ENCODE measurements at places on chromosomes 12 and 14. TPM values are rescaled to one million over a fixed set of nuclear protein-coding genes. Genes with fewer than 3 reads are reported as not detected.

- H3K4me3 ChIP-seq = no peak overlapping the region
- no peaks in the 10 kb centered on the region for H3K27me3 ChIP-seq
- no peaks in the 10 kb centered on the region for H3K36me3 ChIP-seq
- H3K4me1 ChIP-seq = peaks cover 2% of the 10 kb centered on the region
- DNase-seq = no peak
Measured at GRCh38 chr12:12365931-12366431, 9.1 kb downstream of the BORCS5 start.

- peak overlapping the region; percentile 57 for H3K4me3 ChIP-seq
- H3K4me1 ChIP-seq = peaks cover 7% of the 10 kb centered on the region
- DNase-seq = no peak
- H3K27ac ChIP-seq = no peak overlapping the region
- H3K27me3 ChIP-seq = peaks cover 22% of the 10 kb centered on the region
Measured at GRCh38 chr14:73236157-73236556, 1.1 kb upstream of the PAPLN start.

DNA sequence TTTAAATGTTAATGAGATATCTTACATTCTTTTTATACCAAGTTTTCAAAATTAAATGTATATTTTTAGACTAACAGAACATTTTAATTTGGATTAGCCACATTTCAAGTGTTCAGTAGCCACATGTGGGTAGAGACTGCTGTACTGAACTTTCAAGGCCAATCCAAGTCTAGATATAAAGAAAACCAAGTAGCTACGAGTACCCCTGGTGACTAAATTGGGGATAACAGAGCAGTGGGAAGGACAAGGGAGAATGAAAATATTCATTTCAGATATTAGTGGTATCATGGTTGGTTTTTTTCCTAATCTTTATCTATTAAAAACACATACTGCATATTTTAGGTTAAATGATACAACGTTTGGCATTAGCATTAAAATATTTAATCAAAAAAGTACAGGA lies 69.4 kb upstream of the RHOJ start:
- no peaks in the 10 kb centered on the region for H3K36me3 ChIP-seq
- H3K27me3 ChIP-seq = no peaks in the 10 kb centered on the region
- no peak overlapping the region for H3K4me3 ChIP-seq
- DNase-seq = no peak

DNA sequence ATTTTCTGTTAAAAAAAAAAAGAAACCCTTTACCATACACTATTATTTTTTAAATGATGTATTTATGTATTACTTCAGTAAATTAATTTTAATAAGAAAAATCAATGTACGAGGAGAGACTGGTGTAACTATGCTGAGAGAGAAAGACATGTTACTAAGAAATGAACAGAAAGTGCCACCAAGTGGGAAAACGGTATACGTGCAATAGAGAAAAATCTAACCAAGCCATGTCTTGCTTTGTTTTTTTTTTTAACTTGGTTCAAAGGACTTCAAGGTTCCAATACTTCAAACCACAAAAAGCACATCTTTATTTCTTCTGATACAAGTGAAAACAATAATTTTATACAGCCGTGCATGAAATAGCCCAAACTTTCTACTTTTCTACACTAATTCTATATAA lies 22.9 kb downstream of the NDUFA12 start:
- no peak overlapping the region for H3K4me3 ChIP-seq
- H3K27ac ChIP-seq = no peak overlapping the region
- DNase-seq = no peak
- no peaks in the 10 kb centered on the region for H3K4me1 ChIP-seq
- H3K36me3 ChIP-seq = peaks cover 4% of the 10 kb centered on the region

DNA sequence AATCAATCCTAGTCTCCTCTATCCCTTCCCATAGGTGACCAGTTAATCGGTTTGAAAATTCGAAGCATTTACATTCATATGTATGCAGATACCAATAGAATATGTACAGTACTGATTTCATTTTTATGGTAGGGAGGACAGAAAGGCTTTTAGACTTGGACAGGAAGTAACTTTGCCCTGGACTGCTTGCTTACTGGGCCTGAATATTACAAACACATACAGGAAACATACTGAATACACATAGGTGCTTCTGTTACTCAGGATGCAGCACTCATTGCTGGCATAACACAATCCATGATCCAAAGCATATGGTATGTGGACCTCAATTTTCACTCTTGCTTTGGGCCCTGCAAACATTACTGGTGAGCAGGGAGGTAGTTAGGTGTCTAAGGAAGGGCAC lies 71.1 kb downstream of the CATSPERB start:
- H3K27me3 ChIP-seq = no peaks in the 10 kb centered on the region
- H3K36me3 ChIP-seq = no peaks in the 10 kb centered on the region
- H3K4me3 ChIP-seq = no peak overlapping the region
- H3K4me1 ChIP-seq = no peaks in the 10 kb centered on the region
- no peak for DNase-seq

DNA sequence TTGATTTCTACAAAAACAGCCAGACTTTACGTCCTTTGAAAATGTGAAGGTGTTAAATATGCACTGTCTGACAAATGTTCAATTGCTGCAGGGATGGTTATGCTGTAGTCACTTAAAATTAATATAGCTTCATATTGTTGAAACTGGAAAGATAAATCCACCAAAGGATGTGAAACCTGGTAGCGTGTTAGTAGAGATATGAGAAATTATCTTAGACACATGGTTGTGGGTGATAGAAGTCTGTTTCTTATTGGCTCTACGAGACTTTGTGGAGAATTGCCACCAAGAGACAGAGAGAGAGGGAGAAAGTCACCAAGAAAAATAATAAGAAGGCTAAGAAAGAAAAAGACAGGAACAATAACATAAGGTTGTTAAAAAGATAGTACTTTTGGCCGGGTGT lies 2.6 kb upstream of the CAPRIN2 start:
- H3K4me1 ChIP-seq = peaks cover 5% of the 10 kb centered on the region
- H3K27ac ChIP-seq = no peak overlapping the region
- H3K4me3 ChIP-seq = no peak overlapping the region
- peaks cover 13% of the 10 kb centered on the region for H3K36me3 ChIP-seq

DNA sequence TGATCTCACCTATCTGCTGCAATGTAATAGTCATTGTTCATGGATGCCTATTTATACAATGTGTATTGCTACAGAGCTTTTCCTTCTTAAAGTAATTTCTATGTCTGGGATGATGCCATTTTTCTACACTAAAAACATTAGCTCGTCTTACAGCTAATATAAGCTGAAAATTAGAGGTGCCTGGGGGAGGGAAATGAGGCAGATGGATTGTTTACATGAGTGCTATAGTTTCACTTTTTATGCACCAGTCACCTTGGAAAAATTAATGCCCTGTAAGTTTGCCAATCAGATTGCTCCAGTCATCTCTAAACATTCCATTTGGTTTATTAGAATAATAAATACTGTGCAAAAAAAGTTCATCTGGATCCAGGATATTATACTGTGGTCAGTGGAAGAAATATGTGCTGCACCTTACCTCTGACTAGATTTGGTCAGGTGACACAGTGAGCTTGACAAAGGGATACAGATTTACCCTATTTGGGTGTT lies 436.2 kb downstream of the RAD51B start:
- no peak overlapping the region for H3K4me3 ChIP-seq
- no peak overlapping the region for H3K27ac ChIP-seq
- H3K36me3 ChIP-seq = no peaks in the 10 kb centered on the region
- DNase-seq = no peak
- no peaks in the 10 kb centered on the region for H3K27me3 ChIP-seq

DTX3 gene
- 67.5 TPM for total RNA-seq

KRT71 gene
- not detected for total RNA-seq
